ENCODE measurements at places on chromosomes 4 and X.

GRCh38 chr4:151329217-151330007 lies 4.0 kb upstream of the SH3D19 start:
- ATAC-seq, result peak; percentile 38

GRCh38 chrX:17829566-17829965 lies 31.5 kb downstream of the RAI2 start:
- ATAC-seq, result no peak

- peak; percentile 32 for ATAC-seq
Measured at GRCh38 chr4:123616951-123617461, 220.4 kb downstream of the SPRY1 start.

- peak; percentile 75 for ATAC-seq
Measured at GRCh38 chrX:40468033-40468846, 112.5 kb upstream of the ATP6AP2 start.

GRCh38 chr4:142408003-142408441 lies 438.1 kb downstream of the INPP4B start:
- peak; percentile 43 for ATAC-seq

DNA sequence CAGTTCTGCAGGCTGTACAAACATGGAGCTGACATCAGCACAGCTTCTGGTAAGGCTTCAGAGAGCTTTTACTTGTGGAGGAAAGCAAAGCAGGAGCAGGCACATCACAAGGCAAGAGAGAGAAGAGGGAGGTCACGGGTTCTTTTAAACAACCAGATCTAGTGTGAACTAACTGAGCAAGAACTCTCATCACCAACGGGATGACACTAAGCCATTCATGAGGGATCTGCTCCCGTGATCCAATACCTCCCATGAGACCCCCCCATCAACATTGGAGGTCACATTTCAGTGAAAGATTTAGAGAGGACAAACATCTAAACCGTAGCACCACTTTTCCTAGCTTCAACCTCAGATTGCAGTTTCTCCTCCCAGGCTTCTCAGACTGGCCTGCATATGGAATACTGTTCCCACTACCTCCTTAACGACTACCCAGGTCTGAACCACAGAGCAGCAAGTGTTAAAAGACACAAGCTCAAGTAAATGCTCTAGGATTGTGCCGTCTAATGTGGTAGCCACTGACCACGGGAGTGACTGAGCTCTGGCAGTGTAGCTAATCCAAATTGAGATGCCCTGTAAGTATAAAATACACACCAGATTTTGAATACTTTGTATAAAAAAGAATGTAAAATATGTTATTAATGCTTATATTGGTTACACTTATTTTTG lies 192.7 kb downstream of the PTTG2 start:
- ATAC-seq, result no peak

GRCh38 chr4:37825968-37826294 lies 555 bp upstream of the PGM2 start:
- no peak for ATAC-seq

DNA sequence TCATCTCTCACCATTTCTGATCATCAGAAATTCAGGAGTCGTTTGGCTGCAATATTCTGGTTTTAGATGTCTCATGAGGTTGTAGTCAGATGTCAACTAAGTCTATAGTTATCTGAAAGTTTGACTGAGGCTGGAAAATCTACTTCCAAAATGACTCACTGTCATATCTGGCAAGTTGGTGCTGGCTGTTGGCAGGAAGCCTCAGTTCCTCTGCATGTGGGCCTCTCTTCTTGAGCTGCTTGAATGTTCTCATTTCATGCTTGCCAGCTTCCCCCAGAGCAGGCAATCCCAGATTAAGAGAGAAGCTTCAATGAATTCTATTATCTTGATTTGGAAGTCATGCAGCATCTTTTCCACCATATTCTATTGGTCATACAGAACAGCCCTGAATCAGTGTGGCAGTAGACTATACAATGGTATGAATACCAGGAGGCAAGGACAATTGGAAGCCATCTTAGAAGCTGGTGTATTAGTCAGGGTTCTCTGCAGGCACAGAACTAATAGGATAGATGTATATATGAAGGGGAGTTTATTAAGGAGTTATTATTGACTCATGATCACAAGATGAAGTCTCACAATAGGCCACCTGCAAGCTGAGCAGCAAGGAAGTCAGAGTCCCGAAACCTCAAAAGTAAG lies 46.8 kb upstream of the ELF2 start:
- peak; percentile 67 for ATAC-seq

DNA sequence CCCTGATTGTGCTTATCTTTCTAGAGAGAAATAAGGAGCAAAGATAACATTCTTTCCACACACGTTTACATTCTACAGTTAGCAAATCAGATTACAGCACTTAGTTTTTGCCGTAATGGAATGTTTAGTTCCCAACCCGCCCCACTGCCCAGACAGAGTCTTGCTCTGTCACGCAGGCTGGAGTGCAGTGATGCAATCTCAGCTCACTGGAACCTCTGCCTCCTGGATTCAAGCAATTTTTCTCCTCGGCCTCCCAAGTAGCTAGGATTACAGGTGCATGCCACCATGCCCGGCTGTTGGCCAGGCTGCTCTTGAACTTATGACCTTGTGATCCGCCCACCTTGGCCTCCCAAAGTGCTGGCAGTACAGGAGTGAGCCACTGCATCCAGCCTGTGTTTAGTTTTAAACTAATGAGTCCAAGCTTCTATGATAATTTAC lies 8.4 kb upstream of the PRPS1 start:
- no peak for ATAC-seq

GRCh38 chr4:181962321-181962720 lies 280.9 kb upstream of the TENM3 start:
- no peak for ATAC-seq

DNA sequence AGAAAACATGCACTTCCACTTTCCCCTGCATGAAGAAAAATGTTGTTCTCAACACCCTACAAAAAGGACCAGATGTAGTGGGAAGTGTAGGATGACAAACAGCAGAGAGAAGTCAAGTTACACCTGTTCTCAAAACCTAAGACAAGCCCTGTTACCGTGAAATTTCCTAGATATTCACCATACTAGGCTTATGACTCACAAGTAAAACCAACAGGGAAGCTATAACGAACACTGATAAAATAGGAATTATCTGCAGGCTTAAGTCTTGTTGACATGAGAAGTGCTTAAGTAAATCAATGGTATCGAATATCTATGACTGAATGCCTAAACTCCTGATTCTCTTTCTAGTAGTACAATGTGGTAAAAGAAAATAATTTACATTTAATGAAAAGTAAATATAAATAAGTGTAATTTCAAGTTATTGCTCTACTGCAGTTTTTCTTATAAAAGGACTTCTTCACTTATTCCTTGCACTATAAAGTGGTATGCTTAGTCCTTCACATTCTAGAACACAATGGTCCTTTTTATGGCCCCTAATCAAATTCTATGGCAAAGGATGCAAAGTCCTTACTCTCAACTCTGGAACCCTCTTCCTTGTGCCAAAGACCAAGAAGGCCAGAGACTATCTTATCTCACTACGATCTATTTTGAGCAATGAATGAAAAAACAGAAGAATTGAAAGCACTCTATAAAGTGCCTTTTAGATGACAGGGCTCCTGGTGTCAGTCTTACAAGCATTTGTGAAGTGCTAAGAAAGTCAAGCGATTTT lies 19.6 kb downstream of the AP1S2 start:
- ATAC-seq, result peak; percentile 55

DNA sequence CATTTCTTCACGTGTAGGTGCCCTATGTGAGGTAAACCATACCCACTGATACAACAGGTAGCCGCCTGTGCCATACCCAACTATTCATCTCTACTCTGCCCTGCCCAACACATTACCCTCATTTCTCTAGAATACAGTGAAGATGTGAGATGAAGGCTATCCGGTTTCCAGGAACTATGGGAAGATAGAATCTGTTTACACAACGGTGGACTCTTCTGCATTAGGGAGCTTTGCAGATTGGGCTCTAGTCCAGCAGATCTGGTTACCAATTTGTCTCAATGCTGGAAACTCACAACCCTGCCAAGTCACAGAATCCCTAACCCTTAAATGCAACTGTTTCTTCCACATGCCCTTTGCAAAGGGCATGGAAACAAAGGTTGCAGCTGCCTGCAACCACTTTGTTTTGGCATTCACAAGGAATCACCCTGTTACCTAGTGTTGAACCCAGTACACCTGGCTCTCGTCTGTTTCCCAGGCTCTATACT lies 6.4 kb upstream of the SLAIN2 start:
- no peak for ATAC-seq

DNA sequence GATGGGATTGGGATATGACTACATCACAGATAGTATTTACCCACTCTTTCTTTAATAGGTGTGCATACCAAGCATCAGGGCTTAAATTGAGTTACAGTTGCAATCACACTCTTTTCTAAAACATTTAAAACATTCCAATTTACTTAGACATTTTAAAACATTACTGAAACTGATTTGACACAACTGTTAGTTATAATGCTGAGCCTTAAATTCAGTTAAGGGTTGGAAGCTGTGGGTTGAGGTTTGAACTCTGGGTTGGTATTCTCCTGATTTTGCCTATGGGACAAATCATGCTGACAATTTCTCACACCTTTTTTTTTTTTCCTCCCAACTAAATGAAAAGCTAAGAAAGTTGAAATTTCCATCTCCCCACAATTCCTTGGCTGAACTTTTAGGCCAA lies 16.3 kb downstream of the SLIT2 start:
- no peak for ATAC-seq

- no peak for ATAC-seq
Measured at GRCh38 chr4:182748283-182748682, 168.9 kb downstream of the DCTD start.

GRCh38 chr4:94641702-94642560 lies 115.8 kb upstream of the BMPR1B start:
- ATAC-seq, result no peak

GRCh38 chr4:105644257-105644656 lies 64.2 kb downstream of the INTS12 start:
- ATAC-seq, result no peak

DNA sequence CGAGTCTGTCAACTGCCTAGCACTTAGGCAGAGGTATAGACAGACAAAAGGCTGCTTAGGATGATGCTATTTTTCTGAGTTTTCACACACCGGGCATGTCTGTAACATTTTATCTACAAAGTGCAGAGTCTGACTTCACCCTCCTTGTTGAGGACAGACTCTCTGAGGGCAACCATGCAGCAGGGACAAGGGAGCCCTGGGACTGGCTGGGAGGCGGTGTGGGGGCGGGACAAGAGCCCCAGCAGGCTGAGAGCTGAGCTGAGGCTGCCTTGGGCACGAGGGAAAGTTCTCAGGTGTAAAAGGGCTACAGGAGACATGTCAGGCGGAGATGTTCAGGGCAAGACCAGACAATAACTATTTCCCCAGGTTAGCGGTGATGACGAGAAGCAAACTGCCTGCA lies 81.6 kb downstream of the GATB start:
- peak; percentile 33 for ATAC-seq

- ATAC-seq, result peak; percentile 14
Measured at GRCh38 chr4:77170926-77171325, 13.9 kb downstream of the CCNG2 start.

- no peak for ATAC-seq
Measured at GRCh38 chr4:13537011-13537831, 7.1 kb downstream of the NKX3-2 start.

DNA sequence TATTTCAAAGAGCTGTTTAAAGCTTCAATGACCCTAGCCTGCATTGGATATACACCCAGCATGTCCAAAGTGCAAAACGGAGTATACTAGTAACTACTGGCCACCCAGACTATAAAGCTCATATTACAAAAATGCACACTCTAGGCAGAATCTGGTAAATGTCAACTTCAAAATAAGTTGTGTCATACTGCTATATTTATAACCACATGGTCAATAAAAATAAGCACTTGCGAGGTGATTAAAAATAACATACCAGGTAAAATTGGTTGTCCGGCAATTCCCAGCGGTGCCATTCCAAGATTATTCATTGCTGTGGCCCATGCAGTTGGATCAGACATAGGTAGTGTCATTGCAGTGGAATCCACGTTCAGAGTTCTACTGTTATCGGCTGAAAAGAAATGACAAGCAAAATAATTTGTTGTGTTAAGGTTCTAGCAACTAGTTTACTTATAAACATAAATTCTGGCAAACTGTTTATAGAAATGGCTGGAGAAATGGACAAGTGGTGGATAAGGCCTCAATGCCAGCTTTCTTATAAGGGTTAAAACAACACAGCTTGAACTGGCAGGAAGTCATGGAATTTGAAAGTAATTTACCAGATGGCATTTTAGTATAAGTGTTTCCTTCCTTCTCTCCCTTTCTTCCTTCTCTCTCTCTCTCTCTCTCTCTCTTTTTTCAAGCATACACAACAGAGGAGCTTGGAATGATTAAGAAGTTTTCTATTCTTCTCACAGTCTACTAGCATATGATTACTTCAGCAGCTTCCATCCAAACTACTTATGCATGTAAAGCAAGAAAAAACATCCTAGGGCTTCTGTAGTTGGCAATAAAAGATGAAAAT lies 199.9 kb downstream of the ENOX2 start:
- ATAC-seq, result no peak

DNA sequence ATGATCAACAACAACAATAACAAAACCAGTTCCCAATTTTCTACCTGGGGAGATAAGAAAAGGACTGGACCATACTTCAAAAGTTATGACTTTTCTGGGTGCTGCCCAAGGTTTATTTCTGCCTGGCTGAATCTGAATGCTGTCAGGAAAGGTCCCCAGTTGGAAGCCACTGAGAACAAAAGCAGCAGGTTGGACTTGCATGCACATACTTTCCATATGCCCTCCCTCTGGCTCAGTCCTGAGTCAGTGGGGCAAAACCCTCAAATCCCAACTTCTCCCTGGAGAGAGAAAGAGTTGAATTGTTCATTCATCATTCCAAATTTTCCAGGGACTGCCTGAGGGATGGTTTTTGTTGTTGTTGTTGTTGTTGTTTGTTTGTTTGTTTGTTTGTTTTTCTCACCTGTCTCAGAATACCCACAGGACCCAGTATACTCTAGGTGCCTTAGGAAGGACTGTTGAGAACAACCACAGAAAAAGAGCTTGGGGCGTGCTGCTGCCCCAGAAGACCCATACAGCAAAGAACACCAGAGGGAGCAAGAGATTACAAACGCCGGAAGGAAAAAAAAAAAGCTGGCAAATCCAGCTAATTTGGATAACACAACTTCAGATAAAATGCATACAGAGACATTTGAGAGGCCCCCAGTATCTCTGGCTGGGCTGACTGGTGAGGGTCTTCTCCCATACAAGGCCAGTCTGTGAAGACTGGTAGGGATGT lies 138.9 kb upstream of the INPP4B start:
- ATAC-seq, result no peak

DNA sequence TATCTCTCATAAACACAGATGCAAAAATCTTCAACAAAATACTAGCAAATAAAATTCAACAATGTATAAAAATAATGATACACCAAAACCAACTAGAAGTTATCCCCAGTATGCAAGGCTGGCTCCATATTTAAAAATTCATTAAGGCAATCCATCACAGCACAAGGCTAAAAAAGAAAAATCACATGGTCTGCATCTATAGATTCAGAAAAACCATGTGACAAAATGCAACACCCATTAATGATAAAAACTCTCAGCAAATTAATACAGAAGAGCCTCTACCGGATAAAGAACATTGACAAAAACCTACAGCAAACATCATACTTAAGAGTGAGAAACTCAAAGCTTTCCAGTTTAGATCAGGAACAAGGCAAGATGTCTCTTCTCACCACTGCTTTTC lies 182.6 kb downstream of the COL25A1 start:
- no peak for ATAC-seq
